Anterior cingulate cortex (tissue), 58 donors: ENCODE measurements at places on chromosomes 3 and 15.

DNA sequence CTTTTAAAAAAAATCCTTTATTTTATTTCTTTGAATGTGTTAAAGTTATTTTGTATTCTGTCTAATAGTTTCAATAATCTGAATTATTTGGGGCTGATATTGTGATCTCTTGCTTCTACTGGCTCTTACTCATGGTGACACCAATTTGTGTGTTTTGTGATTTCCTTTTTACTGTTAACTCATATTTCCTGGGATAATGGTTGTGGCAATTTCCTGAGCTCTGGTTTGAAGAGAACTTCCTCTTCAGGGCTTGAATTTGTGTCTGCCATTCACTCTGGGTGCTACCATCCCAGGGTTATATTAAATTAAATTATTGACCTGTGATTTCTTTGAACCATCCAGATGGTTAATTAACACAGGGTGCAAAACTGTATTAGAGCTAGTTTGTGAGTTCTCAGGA is 60.4 kb upstream of the RNF7 start:
- DNase-seq = no peak

DNA sequence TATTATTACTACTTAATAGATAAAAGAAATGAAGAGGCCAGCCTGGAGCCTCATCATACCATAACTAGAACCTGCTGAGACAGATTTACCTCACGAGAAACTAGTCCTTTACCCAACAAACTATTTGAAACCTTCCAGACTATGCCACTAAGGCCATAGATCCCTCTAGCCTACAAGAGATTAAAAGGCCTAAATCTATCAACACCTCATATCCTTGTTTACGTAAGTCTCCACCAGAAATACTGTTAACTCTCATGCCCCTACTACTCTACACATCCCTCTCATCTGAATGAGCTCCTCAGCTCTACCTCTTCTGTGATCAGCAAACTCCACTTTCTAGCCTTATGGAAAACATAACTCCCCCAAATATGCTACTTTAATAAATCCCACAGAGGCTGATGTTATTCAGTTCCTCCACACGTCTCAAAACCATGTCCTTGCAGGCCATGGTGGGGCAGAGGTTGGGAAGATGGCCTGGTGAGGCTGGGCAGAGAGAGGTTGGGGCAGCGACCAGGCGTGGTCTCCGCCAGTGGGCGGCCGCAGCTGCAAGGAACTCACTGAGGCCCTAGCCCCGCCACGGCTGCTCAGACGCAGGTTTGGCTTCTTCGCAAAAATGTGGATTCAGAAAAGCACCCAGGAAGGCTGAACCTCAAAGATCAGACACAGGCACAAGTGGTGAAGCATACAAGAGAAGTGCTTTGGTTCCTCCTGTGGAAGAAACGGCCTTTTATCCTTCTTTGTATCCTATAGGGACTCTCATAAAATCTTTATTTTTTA is 65.8 kb downstream of the GSK3B start:
- DNase-seq = no peak

- no peak for DNase-seq
Observed at GRCh38 chr15:39918688-39919385, 1.2 kb downstream of the GPR176 start.

GRCh38 chr15:73897441-73898261 is 24.3 kb downstream of the TBC1D21 start:
- no peak for DNase-seq

- DNase-seq = no peak
Observed at GRCh38 chr3:152315623-152316022, 46.9 kb downstream of the MBNL1 start.

DNA sequence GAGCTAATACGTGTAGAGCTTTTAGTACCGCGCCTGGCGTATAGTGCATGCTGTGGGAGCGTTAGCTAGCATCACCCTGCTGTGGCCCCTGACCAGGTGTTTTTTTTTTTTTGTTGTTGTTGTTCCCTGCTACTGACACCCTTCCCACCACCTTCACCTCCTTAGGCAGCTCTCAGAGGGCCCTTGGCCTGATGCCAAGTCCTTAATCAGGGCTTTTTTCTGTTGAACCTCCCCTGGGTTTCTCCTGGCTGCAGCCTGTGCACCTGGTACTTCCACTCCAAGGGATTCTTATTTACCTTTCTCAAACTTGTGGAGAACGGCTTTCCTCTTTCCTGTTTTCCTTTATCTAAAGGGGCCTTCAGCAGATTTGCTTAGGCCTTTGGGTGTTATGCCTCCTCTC is 53.3 kb downstream of the SLC7A14 start:
- no peak for DNase-seq

DNA sequence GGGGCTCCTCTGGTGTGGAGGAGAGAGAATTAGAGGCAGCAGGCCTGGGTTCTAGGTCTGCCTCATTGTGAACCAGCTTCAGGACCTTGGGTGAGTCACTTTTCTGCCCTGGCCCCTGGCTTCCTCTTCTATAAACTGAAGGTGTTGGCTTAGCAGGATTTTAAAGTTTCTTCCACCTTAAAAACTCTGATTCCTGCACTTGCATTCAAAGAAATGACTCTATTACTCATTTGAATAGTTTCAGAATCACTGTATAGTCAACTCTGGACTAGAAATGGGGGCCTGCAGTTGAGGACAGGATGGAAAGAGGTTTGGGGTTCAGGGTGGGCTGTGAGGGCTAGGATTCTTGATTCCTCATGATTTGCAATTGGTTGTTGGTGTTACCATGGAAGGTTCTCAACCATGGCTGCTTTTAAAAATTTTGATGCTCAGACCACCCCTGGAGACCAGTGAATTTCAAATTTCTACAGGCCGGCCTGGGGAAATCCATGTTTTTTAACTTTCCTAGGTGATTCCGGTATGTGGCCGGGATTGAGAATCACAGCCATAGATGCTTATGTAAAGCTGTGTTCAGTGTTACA is 19.9 kb downstream of the SMAD3 start:
- no peak for DNase-seq

DNA sequence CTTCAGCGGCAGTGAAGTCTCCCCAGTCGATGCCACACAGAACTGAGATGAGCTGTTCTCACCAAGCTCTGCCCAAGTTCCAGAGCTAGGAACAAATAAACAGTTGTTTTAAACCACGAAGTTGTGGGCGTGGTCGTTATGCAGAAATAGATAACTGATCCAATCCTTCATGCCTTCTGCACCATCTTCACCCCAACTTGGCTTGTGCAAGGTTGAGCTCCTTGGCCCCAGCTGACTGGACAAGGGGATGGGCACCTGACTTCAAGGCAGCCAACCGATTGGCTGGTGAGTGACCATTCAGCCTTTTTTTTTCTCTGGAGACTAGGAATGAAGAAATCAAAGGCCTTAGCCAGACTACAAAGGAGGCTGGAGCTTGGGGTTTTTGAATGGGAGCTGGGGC is 23.9 kb downstream of the LINGO1 start:
- no peak for DNase-seq

DNA sequence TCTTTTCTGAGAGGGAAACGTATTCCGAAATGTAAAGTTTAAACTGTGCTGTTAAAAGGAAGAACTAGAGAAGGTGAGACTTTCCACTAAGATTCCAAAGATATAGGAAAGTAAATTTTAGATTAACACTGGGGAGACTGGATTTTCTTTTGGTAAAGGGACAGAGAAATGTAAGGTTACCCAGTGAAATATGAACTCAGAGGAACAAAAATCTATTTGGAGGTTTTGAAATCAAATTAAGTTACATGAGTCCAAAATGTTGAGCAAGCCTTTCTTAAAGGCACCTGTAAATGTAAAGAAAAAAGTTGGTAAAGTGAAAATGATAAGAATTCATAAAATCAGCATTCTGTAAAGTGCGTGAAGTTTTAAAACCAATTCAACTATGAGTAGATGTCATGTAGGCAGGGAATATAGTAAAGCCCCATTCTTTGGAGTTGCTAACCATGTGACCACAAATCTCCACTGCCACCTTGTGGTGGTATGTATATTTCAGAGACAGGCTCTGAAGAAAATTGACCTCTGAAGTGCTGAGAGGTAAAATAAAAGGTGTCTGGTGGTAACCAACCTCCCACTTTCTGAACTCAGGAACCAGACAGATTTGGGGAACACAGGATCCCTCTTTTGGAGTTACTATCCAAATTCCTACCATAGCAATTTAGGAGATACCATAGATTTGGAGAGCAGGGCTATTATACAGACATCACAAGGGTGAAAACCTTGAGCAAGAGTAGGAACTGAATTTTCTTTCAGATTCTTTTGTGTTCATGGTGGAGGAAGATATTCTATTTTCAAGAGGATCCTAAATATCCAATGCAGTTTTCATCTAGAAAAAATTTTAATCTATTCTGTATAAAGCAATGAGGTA is 215.3 kb downstream of the ROBO2 start:
- no peak for DNase-seq

DNA sequence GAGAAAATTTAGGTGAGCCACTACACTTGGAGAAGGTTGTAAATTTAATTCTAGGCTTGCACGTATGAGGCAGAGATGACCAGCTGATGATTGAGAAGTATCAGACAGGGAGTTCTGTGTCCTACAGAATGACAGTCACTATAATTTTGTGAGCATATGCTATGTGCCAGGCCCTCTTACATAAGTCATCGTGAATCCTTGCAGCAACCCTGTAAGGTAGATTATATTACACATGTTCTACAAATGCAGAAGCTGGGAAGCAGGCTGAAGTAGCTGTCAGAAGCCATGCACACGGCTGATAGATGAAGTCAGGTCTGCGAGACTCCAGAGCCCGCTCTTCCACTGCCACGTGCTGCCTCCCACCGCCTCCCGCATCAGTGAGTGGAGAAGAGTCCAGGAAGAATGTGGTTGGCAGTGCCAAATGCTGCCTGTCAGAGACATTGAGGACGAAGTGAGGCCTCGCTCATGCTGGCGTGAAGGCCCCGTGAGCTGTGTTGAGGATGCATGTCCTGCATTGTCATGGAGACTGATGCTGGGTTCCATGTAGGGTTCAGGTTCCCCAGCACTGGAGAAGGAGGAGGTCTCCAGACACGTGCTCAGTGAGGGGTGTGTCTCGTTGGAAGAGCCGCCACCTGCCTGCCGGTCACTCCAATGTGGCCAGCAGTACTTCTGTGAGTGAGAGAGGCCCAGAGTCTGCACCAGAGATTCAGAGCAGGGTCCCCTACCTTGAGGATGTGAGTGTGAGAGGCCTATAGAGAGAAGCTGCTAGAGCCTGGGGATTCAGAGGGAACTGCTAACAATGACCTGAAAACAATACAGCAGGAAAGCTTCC is 123.3 kb upstream of the PLXNA1 start:
- no peak for DNase-seq

DNA sequence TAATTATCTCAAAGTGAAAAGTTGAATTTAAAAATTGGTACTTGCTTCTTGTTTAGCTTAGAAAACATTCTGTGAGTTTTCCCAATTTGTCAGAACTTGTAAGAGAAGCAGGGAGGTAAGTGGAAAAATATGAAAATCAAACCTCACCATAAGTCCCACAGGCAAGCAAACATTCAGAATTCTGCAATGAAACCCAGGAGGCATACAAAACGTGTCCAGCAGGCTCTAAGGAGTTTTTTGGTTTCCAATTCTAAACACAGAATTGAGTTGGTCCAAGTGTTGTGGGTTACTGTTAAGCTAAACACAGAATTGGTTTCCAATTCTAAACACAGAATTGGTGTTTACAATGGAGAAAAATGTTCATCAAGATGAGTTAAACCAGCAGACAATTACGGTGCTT is 27.1 kb upstream of the ACKR4 start:
- DNase-seq = no peak

GRCh38 chr3:132090921-132091320 is 56.1 kb upstream of the CPNE4 start:
- DNase-seq = peak; percentile 16

DNA sequence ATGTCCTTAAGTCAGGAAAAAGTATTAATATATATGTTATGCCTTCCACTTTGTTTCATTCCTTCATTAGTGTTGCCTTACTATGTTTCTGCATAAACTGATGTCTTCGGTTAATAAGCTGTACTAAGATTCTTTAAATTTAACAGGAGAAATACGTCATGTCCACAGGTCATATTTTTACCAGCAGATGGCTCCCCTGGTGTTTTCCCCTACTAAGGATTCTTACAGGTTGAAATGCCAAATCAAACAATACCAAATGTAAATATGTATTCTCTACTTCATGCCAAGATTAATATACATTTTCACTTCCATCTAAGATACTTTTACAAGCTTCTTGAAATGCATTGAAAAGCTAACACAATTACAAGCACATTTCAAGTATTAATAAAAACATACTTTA is 1602.1 kb downstream of the SI start:
- DNase-seq = no peak

- DNase-seq = no peak
Observed at GRCh38 chr3:63387568-63387967, 109.5 kb downstream of the SYNPR start.

GRCh38 chr3:136186846-136187245 is 9.3 kb downstream of the MSL2 start:
- no peak for DNase-seq

GRCh38 chr3:119492128-119492527 is 6.2 kb upstream of the TIMMDC1 start:
- DNase-seq = no peak

DNA sequence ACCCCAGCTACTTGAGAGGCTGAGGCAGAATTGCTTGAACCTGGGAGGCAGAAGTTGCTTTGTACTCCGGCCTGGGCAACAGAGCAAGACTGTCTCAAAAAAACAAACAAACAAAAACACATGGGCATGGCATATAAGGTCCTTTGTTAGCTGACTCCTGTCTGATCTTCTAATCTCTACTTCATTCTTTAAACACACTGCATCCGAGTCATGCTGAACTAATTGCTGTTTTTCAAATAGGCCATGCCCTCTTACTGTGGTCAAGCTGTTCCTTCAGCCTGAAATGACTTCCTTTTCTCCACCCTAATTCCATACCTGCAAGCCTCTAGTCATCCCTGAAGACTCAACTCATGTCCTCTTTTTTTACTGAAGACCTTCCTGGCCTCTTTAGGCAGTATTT is 22.3 kb upstream of the SLMAP start:
- no peak for DNase-seq

DNA sequence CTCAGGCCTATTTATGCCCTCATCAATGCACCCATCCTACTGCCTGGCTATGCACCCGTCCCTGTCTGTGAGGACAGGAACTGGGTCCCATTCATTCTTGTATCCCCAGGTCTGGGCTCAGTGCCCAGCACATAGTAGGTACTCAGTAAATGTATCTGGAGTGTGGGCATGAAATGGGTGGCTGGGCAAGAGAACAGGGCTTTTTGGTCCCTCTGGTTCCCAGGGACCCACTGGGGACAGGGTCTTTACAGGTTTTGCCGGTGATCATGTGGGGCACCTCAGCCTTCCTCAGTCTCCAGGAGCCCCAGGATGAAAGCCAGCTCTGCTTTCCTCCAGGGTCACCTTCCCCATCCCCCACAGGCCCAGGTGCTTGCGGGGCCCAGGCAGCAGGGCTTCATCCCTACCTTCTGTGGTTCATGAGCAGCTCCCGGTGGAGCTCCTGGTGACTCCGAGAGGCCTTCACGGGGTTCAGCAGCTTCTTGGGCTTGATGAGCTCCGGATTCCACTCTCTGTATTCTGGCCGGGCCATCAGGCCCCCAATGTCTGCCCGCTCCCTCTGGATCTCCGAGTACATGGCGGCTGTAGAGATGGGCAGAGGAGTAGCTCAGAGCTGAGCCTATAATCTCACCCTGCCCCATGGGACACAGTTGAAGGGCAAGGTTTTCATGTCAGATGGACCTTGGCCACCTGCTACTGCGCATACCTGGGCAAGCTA is 7.7 kb downstream of the FAM107A start:
- no peak for DNase-seq

GRCh38 chr3:100097919-100098783 is 16.1 kb downstream of the FILIP1L start:
- DNase-seq = no peak

GRCh38 chr3:535566-536416 is 339.2 kb downstream of the CHL1 start:
- DNase-seq = no peak
